ENCODE measurements at places on chromosomes 5 and 9.

DNA sequence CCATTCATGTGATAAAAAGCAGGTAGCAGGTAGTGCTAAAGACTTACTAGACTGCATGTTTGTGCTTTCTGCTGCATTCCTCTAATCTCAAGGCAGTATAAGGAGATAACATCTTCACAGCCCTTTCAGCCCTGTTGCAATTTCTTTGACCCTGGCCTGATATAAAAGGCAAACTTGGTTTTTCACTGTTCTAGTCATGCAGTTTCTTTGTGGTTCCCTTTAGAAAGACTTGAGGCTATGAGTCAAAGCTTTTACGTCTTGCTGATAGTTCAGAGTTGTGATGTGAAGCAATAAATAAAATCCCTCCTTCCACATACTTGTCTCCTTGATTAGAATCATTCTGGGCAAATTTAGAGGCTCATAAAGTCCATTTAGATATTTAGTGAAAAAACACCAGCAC is 88.6 kb upstream of the CDKN2B start:
- peak; percentile 84 for DNase-seq

DNA sequence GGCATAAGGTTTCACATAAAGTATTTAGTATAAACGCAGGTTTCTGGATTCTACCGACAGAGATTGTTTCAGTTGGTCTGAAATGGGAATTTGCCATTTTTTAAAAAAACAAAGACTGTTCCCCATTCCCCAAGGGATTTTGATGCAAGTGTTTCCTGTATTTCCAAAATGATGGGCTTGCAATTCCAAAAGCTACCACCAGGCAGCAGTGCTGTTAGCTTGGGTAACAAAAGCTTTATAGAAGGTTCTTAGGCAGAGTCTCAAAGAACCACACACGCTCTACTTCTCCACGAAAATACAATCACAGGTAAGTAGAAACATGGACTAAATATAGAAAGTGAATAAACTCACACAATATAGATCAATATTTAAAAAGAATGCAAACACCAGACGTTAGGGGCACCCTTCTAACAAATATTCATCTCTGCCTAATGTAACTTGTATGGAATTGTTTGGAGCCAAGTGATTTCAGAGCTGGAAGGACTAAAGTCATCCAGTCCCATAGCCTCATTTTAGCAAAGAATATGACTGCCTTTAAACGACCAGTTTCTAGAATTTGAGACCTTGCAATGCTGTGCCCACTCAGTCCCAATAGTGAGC is 154.3 kb downstream of the SPOCK1 start:
- peak; percentile 69 for DNase-seq

GRCh38 chr5:62343428-62343827 is 37.4 kb downstream of the KIF2A start:
- peak; percentile 71 for DNase-seq

GRCh38 chr9:93673021-93673838 is 96.8 kb downstream of the PHF2 start:
- DNase-seq = no peak

GRCh38 chr5:26487553-26487952 is 550.8 kb downstream of the CDH9 start:
- DNase-seq = no peak

GRCh38 chr9:73116031-73116430 is 35.6 kb upstream of the ANXA1 start:
- DNase-seq = peak; percentile 96

GRCh38 chr9:20980832-20981455 is 50.5 kb downstream of the HACD4 start:
- DNase-seq = peak; percentile 29

GRCh38 chr5:159619826-159620225 is 289.5 kb upstream of the IL12B start:
- DNase-seq = no peak

GRCh38 chr9:35237311-35237710 is 75.5 kb downstream of the UNC13B start:
- no peak for DNase-seq

DNA sequence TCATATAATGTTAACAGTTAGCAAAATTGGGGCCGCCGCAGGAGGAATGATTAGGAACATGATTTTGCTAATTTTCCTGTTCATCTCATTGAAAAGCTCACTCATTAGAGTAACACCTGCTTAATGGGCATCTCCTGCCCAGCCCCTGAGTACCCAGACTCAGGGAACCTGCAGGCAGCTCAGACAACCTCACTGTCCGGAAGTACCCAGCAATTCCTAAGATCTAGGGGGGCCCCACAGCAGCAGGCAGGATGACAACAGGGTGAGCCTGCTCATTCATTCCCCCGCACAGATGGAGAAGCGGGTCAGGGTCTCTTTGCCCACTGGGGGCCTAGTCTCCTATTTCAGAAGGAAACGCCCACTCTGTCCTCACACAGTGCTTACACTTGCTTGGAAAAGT is 12.6 kb downstream of the FAM78A start:
- no peak for DNase-seq

- DNase-seq = peak; percentile 67
These were observed 541.4 kb downstream of the PRELID2 start for GRCh38 chr5:145293716-145294115.

DNA sequence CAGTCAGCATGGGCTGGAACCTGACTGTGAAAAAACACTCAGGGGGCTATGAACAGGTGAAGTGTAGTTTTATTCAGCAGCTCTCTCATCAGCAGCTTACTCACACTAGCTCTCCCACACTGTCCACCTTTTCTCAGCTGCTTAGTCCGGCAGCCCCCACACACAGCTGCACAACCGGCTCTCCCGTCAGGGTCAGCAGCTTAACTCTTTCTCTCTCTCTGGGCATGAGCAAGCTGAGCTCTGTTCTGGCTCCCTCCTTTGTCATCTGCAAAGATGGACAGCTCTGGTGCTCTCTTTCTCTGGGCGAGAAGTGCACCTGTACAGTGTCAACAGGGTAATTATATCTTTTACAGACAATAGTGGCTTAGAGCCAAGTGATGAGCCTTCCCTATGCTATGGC is 8.2 kb downstream of the DMAC1 start:
- no peak for DNase-seq

DNA sequence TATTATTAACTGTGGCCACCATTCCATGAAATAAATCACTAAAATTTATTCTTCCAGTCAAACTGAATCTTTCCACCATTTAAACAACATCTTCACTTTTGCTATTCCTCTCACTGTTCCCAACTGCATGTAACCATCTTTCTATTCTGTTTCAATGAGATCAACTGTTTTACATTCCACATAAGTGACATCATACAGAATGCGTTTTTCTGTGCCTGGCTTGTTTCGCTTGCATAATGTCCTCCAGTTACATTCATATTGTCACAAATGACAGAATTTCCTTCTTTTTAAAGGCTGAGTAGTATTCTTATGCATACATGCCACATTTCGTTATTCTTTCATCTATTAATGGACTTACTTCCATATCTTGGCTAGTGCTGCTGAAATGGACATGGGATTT is 738.2 kb downstream of the SEMA5A start:
- peak; percentile 22 for DNase-seq

GRCh38 chr5:124741711-124742496 is 4.5 kb downstream of the ZNF608 start:
- peak; percentile 84 for DNase-seq

DNA sequence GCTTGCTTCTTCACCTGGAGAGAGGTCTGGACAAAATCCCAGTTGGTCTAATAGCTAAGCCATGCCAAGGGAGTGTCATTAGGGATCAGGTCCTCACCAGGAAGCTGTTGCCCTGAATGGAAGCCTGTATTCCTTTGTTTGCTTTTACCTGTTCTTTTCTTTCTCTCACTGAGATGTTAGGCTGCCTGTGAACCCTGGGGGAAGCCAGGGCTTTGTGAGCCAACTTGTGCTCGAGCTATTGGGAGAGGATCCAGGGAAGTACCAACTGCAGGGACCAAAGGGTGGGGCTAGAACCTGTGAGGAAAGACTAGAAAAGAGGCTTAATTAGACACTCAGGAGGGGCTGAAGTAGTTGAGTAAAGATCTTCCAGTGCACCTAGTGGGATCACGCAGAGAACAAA is 451.2 kb upstream of the TLE4 start:
- no peak for DNase-seq

DNA sequence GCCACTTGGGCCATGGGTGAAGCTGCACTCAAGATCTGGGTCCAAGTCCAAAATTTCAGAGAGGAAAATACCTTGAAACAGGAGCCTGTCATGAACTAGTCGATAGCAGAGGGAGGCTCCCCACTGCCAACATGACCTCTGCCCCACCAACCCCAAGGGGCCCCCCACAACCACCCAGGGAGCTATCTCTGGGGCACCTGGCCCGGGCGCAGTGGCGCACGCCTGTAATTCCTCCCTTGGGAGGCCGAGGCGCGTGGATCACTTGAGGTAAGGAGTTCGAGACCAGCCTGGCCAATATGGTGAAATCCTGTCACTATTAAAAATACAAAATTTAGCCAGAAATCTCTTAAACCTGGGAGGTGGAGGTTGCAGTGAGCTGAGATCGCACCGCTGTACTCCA is 20.1 kb upstream of the HMCN2 start:
- no peak for DNase-seq

GRCh38 chr9:136141682-136142413 is 23.2 kb upstream of the TMEM250 start:
- DNase-seq = no peak

DNA sequence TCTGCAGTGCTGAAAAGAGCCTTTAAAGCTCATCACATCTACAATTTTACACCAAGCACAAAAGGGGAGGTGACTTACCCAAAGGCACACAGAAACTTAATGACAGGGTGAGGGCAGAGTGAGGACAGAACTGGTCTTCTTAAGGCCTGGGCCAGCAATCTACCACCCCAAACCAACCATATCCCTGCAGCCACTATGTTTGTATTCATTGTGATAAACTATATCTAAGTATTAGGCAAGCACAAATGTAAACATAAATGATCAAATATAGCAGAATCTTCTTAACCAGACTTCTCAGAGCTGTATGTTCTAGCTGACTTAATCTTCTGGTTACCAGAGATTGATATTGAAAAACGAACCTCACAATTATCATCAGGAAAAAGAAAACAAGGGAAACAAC is 47.9 kb upstream of the RNF38 start:
- DNase-seq = no peak

- DNase-seq = peak; percentile 35
These were observed 251.7 kb downstream of the PIK3R1 start for GRCh38 chr5:68467208-68467607.

DNA sequence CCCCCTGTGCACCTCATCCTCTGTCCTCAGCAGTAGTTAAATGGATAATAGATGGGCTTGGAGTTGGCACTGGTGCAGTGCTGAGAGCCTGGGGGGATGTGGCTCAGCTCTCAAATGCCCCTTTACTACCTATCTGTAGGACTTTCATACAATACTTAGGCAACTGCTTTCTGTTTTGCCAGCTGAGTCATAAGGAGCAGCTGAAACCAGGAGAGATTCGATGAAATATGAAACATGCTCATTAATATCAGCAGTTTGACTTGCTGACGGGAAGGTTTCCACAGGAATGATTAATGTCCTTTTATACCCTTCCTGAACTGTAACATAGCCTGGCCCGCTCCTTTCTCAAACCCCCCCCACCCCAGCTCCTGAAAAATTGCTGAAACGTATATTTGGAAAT is 142.6 kb downstream of the SAXO1 start:
- peak; percentile 44 for DNase-seq

DNA sequence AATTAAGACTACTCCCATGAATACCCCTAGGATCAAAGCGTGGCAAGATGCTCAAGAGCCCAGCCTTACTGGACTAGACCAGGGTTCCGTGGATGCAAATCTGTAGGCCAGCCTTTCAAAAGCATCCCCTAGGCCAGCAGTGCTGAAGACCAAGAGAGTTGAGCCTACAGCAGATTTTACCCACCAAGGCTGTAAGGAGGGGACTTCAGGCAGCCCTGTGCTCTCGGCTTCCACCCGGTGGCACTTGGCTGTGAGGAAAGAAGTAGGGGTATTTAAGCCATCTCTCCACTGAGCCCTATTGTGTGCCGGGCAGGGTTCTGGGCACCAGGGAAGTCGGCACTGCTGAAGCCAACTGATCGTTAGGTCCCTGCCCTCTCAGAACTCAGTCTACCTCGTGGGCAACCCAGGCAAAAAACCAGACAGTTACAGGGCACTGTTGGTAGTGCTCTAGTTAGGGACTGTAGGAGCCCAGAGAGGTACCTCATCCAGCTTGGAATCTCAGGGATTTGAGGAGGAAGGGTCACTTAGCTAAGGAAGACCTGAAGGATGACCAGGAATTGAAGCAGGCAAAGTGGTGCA is 25.5 kb downstream of the TCF7 start:
- no peak for DNase-seq

DNA sequence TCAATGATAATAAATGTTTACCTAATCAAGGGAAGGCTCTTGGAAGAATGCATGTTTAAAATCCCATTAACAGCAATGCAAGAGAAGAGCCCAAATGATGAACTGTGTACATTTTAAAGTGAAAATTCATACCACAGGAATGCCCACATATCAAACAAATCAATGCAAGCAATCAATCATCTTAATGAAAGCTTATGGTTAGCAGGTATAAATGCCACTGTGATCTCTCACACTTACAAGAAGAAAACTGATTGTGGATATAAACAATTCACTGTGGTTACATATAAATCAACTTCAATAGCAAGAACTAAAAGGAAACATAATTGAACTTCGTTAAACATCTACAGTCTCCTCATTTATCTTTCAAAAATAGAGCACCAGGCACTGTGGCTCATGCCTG is 161.0 kb upstream of the RORB start:
- no peak for DNase-seq

GRCh38 chr5:130549884-130550561 is 615.0 kb downstream of the HINT1 start:
- DNase-seq = peak; percentile 87

DNA sequence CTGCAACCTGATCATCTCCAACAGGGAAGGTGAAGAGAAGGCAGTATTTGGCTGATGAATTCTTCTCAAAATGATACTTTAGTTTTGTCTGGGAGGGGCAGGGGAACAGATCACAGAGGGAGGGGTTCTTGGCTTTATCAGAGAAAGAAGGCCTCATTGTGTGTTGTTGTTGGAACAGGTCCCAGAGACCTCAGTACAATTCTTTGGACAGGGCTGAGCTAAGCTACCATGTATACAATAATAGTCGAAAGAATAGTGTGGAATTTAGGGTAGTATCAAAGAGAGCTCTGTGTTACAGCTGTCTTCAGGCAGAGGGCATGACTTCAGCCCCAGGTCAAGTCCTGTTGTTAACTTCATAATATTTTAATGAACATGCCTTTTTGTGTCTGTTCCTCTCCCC is 39.9 kb downstream of the ARHGAP26 start:
- DNase-seq = no peak

DNA sequence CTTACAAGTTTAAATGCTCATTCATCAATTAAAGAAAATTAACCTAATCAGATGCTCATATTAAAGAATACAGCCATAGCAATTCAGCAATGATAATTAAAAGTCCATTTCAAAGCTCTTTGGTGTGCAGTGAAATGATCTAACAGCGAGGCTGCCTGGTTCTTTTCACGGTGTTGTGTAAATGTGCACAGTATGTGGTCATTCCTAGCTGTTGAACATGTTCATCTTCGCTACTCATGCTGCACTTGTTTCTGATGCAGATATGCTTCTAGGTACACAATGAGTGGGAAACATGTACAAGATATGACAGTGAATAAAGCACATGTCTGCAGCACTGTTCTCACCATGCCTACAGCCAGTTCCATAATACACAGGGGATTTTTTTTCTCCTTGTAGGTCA is 163.5 kb downstream of the NR2F1-AS1 start:
- DNase-seq = no peak

- DNase-seq = no peak
These were observed 103.2 kb downstream of the ENTREP1 start for GRCh38 chr9:69428017-69428785.

- DNase-seq = no peak
These were observed 105.5 kb upstream of the SPATA31C2 start for GRCh38 chr9:88243736-88244135.

GRCh38 chr5:150746-151145 is 40.5 kb upstream of the LRRC14B start:
- DNase-seq = no peak

Measured in bronchial epithelial cell (primary cell).